ENCODE measurements at places on chromosomes 2 and 18.

- DNase-seq = no peak
Observed at GRCh38 chr2:156592809-156593593, 156.8 kb downstream of the GPD2 start.

GRCh38 chr2:73979021-73979420 is 5.7 kb upstream of the TET3 start:
- DNase-seq = no peak

- DNase-seq = no peak
Observed at GRCh38 chr2:155266583-155266982, 568.1 kb downstream of the KCNJ3 start.

DNA sequence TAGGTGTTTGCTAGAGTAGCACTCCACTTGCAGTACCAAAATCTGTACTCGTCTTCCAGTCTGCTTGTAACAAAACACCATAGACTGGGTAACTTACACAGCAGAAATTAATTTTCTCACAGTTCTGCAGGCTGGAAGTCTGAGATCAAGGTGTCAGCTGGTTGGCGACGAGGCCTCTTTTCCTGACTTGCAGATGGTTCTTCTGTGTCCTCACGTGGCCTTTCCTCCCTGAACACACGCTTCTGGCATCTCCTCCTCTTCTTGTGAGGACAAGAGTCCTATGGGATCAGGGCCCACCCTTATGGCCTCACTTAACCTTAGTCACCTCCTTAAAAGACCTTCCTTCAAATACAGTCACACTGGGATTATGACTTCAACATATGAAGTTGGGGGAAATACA is 493.5 kb upstream of the MYT1L start:
- DNase-seq = no peak

- no peak for DNase-seq
Observed at GRCh38 chr18:79335833-79336360, 59.8 kb upstream of the NFATC1 start.

GRCh38 chr2:82143343-82143742 is 1838.8 kb upstream of the LRRTM1 start:
- DNase-seq = no peak

- DNase-seq = peak; percentile 90
Observed at GRCh38 chr2:221529943-221530652, 42.0 kb downstream of the EPHA4 start.

DNA sequence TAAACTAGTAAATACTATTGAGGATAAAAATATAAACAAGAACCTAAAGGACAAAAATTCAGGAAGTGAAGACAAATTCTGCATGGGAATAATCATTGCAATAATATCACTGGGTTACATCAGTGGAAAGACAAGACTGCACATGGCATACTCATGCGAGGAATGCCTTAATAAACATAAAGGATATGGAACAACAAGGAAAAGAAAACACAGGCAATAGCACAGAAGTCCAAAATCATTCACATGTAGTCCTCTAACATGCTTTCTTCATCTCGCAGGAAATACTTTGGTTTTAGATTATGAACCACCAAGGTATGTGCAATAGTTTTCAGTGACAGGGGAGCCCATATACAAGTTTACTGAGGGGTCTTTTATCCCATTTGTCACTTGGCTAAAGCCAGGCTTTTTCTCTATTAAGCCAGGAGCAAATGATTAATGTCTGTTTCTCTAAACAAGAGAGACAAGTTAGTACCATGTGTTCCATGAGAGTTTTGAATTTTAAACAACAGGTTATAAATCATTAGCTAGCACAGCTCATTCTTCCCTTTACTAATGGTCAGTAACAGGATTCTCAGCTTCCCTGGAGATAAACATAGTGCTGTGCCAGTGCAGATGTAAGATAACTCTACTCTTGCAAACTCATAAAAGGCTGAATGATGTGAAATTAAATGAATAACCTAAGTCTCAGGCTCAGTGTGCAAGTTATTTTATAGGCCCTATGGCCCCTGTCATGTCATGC is 353.6 kb upstream of the FSIP2 start:
- DNase-seq = no peak

- DNase-seq = no peak
Observed at GRCh38 chr2:16716024-16716423, 50.4 kb upstream of the CYRIA start.

Data from fibroblast of mammary gland (primary cell).